Esophagus squamous epithelium (tissue), 5 donors: ENCODE measurements at places on chromosomes 6 and 20. TPM values are rescaled to one million over a fixed set of nuclear protein-coding genes. Genes with fewer than 3 reads are reported as not detected.
A peak's percentile ranks its signal among the peaks of the same experiment; 100 is the strongest.

DNA sequence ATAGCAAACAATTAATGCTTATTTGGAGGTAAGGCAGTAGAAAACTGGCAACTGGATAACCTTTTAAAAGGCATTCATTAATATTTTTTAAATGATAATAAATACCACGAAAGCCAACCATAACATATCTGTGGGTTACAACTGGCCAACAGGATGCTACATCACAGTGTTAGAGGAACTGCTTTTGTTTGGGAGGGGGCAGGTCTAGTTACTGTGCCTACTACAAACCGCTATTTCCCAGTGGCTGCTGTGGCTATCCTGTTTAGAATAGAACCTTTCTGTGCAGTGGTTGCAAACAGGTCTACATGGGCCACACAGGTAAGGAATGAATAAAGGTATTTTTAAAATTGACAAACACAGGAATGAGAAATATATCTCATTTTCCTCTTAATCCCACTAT lies 976 bp downstream of the PIGT start:
- H3K36me3 ChIP-seq = peaks cover 47% of the 10 kb centered on the region
- no peaks in the 10 kb centered on the region for H3K27me3 ChIP-seq
- DNase-seq = no peak
- peak overlapping the region; percentile 87 for H3K27ac ChIP-seq
- peak overlapping the region; percentile 98 for H3K4me3 ChIP-seq

DNA sequence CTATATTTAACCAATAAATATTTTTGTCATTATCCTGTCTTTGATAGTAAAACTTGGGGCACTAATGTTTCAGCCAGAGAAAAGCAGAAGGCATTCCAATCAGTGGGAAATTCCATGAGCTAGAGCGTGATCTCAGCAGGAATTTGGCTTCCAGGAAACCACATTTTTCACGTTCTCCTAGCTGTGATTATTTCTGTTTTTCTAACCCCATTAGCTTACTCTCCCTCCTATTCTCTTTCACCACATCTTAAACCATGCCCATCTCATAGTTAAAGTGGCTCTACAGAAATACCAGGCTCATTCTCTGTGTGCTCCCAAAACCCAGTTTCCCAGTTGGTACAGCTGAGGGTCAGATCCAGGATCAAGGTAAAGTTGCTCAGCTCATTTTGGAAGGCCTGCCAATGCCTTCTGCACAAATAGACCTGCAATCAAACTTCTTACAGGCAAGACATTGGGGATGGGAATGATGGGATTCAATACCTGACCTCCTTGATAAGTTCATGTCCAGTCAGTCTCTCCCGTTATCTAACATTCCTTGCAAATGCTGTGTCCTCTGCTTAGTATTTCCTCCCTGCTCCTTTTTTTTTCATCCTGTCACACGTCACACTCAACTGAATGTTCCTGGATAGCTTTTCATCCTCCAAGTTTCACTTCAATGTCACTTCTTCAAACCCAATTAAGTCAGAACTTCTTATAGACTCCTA lies 33.1 kb upstream of the TMEM30A start:
- no peaks in the 10 kb centered on the region for H3K36me3 ChIP-seq
- no peak overlapping the region for H3K4me3 ChIP-seq
- DNase-seq = no peak

DNA sequence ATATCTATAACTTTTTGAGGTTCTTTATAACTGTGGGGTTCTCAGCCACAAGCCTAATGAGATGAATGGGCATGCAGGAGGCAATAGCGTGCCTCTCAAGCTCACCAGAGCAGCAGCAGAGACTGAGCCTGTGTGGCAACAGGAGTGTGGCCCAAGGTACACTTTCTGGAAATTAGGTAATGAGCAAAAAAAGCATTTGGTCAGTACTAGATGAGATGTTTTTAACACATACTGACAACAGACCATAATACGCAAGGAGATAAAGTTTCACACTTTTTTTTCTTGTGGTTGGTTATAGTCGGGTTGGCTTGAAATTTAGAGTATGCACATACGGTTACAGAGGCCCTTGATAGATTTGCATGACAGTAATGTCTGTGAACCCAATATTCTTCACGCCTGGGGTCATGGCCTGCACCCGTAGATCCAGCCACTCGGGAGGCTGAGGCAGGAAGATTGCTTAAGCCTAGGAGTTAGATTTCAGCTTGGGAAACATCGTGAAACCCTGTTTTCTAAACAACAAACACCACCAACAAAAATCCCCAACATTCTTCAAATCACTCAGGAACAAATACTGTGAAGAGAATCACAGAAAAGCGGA lies 300.1 kb downstream of the GMDS start:
- no peak overlapping the region for H3K4me3 ChIP-seq
- no peaks in the 10 kb centered on the region for H3K36me3 ChIP-seq
- no peak for DNase-seq
- H3K27ac ChIP-seq = no peak overlapping the region

DNA sequence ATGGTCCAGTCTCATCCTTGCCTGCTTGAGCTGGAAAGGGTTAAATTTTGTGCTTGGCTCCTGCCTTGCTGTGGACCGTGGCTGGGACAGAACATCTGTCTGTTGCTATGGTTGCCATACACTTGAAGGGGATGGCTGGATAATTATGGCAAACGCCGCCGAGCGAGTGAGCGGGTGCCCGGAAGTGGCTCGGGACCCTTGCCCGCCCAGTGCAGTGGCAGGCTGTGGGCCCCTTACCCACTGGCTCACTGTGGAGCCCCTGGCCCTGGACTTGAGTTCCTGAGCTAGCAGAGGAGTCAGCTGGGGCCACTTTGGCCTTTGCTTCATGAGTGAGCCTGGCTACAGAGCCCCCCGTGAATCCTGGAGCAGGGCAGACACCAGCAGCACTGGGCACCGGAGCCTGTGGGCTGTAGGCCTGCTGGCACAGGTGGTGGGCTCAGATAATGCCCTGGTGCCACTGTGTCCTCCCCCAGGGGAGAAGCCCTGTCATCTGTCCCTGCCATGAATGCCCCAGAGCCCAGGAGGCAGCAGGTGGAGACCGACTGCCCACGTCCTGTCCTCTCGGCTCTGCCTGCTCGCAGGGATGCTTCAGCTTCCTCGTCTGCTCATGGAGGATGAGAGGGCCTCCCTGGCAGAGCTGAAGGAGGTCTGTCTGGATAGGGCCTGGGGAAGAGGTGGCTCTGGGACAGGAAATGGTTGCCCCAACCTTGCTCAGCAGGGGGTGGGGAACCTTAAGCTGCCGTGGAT lies 25.5 kb upstream of the NOL4L start:
- no peaks in the 10 kb centered on the region for H3K36me3 ChIP-seq
- no peak overlapping the region for H3K4me3 ChIP-seq
- H3K27me3 ChIP-seq = no peaks in the 10 kb centered on the region
- no peaks in the 10 kb centered on the region for H3K4me1 ChIP-seq
- H3K27ac ChIP-seq = no peak overlapping the region

DNA sequence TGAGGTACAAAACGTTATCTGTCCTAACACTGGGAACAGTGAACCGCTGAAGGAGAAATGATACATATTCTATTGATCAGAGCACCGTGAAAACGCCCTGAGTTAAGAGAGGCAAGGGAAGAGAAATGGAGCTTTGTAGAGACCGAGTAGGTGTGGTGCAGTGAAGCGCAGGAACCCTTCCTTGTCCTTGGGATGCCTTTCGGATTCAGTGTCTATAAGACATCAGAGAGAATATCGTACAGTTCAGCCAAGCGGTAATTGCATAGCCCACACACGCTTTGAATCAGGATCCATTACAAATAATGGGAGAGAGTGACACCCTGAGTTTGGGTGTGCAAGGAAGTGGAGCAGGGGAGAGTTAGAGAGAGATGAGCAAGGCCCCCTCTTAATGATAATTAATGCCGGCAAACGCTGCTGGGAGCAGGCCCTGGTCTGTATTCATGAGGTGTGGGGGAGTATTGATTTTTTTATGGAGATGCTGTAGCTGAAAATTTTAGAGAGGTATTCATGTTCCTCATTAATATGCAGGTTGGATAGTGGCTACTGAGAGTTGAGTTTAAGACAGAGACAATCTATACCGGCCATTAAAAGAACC lies 20.7 kb downstream of the NOX3 start:
- H3K4me3 ChIP-seq = no peak overlapping the region
- no peak for DNase-seq
- no peaks in the 10 kb centered on the region for H3K27me3 ChIP-seq
- H3K36me3 ChIP-seq = no peaks in the 10 kb centered on the region

- H3K27me3 ChIP-seq = no peaks in the 10 kb centered on the region
- H3K27ac ChIP-seq = no peak overlapping the region
- H3K4me3 ChIP-seq = no peak overlapping the region
- no peaks in the 10 kb centered on the region for H3K36me3 ChIP-seq
- DNase-seq = no peak
- no peaks in the 10 kb centered on the region for H3K4me1 ChIP-seq
Observed at GRCh38 chr6:76214546-76214945, 142.1 kb upstream of the IMPG1 start.

GRCh38 chr6:97440590-97441176 lies 157.7 kb upstream of the MMS22L start:
- no peaks in the 10 kb centered on the region for H3K4me1 ChIP-seq
- no peak overlapping the region for H3K4me3 ChIP-seq
- H3K27ac ChIP-seq = no peak overlapping the region
- no peak for DNase-seq
- H3K36me3 ChIP-seq = no peaks in the 10 kb centered on the region

DNA sequence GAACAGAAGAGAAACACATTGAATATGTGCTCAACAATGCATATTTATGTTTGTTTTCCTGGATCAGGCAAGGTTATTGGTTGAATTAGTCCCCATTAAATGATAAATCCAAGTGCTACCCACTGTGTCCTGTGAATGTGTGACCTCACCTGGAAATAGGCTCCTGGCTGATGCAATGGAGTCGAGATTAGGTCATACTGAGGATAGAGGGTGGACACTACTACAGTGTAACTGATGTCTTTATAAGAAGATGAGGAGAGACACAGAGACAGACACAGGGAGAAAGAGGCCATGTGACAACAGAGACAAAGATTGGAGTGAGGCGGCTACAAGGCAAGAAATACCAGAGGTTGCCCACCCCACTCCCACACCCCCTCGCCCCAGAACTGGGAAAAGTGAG lies 559.3 kb downstream of the C6orf118 start:
- DNase-seq = no peak
- no peaks in the 10 kb centered on the region for H3K27me3 ChIP-seq
- H3K36me3 ChIP-seq = no peaks in the 10 kb centered on the region
- H3K4me1 ChIP-seq = no peaks in the 10 kb centered on the region

- H3K27me3 ChIP-seq = no peaks in the 10 kb centered on the region
- no peak overlapping the region for H3K27ac ChIP-seq
- no peaks in the 10 kb centered on the region for H3K36me3 ChIP-seq
- H3K4me3 ChIP-seq = no peak overlapping the region
Observed at GRCh38 chr6:108105571-108105970, 31.0 kb upstream of the OSTM1 start.

- H3K4me1 ChIP-seq = no peaks in the 10 kb centered on the region
- H3K27me3 ChIP-seq = no peaks in the 10 kb centered on the region
- no peak overlapping the region for H3K27ac ChIP-seq
- H3K36me3 ChIP-seq = peaks cover 21% of the 10 kb centered on the region
- H3K4me3 ChIP-seq = no peak overlapping the region
Observed at GRCh38 chr20:25676164-25676809, 20.4 kb downstream of the ZNF337 start.

GRCh38 chr20:53595018-53595378 lies 1.4 kb upstream of the ZNF217 start:
- no peaks in the 10 kb centered on the region for H3K36me3 ChIP-seq
- no peaks in the 10 kb centered on the region for H3K27me3 ChIP-seq
- H3K27ac ChIP-seq = peak overlapping the region; percentile 97
- peaks cover 16% of the 10 kb centered on the region for H3K4me1 ChIP-seq

- H3K4me3 ChIP-seq = peak overlapping the region; percentile 16
- H3K4me1 ChIP-seq = peaks cover 51% of the 10 kb centered on the region
- peaks cover 42% of the 10 kb centered on the region for H3K27me3 ChIP-seq
- H3K36me3 ChIP-seq = no peaks in the 10 kb centered on the region
Observed at GRCh38 chr6:45419571-45420082, 41.9 kb upstream of the SUPT3H start.

- H3K4me1 ChIP-seq = peaks cover 61% of the 10 kb centered on the region
- DNase-seq = no peak
- peak overlapping the region; percentile 93 for H3K4me3 ChIP-seq
- peak overlapping the region; percentile 96 for H3K27ac ChIP-seq
- no peaks in the 10 kb centered on the region for H3K27me3 ChIP-seq
- H3K36me3 ChIP-seq = no peaks in the 10 kb centered on the region
Observed at GRCh38 chr20:24991897-24992486, 559 bp downstream of the APMAP start.

GRCh38 chr6:74870403-74870802 lies 335.4 kb downstream of the COL12A1 start:
- H3K27me3 ChIP-seq = no peaks in the 10 kb centered on the region
- no peak overlapping the region for H3K27ac ChIP-seq
- no peak overlapping the region for H3K4me3 ChIP-seq

GRCh38 chr20:60219231-60219630 lies 261.0 kb downstream of the CDH26 start:
- no peak for DNase-seq
- H3K4me3 ChIP-seq = no peak overlapping the region
- H3K4me1 ChIP-seq = no peaks in the 10 kb centered on the region
- H3K27ac ChIP-seq = no peak overlapping the region
- H3K36me3 ChIP-seq = no peaks in the 10 kb centered on the region

DNA sequence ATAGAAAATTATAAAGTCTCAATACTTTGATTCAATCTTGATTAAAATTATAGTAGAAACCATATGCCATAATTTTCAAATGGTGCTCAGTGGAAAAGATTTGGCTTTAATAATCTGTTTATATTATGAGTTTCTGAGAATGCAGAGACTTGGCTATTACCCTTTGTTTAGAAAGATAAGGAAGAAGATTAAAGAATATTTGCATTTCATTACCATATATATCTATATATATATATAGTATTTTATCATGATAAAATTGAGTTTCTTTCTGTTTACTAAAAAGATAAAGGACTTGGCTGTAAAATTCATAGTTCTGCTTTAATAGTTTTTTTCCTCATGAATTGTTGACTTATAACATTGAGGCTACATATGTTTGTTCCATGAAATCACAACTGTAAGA lies 679.3 kb upstream of the MAP3K7 start:
- no peak overlapping the region for H3K27ac ChIP-seq
- no peak for DNase-seq
- H3K4me1 ChIP-seq = no peaks in the 10 kb centered on the region
- no peaks in the 10 kb centered on the region for H3K36me3 ChIP-seq
- no peaks in the 10 kb centered on the region for H3K27me3 ChIP-seq

DNA sequence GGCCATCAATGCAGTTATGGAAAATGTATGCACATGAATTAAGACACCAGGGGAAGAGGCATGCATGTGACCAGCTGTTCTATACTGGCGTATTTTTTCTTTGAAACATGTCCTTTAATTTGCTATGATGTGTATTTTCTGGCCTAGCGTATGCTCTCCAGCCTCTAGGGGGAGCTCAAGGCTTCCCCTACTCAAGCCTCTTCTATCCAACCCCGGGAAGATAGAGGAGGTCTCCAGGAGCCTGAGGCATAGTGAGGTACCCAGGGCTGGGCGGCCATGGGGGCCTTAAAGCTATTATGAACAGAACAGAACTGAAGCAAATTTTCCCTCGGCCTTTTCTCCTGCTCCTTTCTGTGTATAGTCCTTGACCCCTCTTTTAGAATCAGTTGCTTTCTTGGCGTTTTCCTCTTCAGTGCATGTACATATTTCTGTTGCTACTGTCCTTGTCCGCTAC lies 528.9 kb downstream of the MAFB start:
- DNase-seq = no peak
- no peak overlapping the region for H3K4me3 ChIP-seq
- H3K27ac ChIP-seq = no peak overlapping the region

NKX2-2 gene
- total RNA-seq = not detected

OLIG3 gene
- total RNA-seq = not detected

CGA gene
- not detected for total RNA-seq

GJA10 gene
- total RNA-seq = not detected

FILIP1 gene
- 0.75 TPM for total RNA-seq

USP49 gene
- total RNA-seq = 2.0 TPM

PHACTR1 gene
- 4.2 TPM for total RNA-seq

DNAH8 gene
- not detected for total RNA-seq

STK35 gene
- 27.3 TPM for total RNA-seq
